Spinal cord (tissue), 10 donors: ENCODE measurements at places on chromosomes 13 and 19. TPM values are rescaled to one million over a fixed set of nuclear protein-coding genes. Genes with fewer than 3 reads are reported as not detected.

DNA sequence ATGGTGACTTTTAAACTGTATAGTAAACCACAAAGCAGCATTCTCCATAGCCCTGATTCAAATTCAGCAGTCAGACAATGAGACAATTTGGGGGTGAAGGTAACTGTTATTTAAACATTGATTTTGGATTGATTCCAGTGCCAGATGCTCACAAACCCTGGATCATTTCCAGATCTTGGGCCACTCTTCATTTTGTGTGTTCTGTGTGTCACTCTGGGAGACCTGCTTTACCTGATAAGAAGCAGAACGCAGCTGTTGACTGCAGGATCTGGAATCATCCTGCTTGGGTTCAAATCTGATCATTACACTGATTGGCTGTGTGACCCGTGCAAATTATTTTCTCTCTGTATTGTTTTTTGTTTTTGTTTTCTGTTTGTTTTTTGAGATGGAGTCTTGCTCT lies 4.0 kb upstream of the PCDH8 start:
- H3K27ac ChIP-seq = no peak overlapping the region
- peak; percentile 23 for DNase-seq

- H3K36me3 ChIP-seq = peaks cover 3% of the 10 kb centered on the region
- no peaks in the 10 kb centered on the region for H3K4me1 ChIP-seq
- peak overlapping the region; percentile 92 for H3K27ac ChIP-seq
Measured at GRCh38 chr13:45119469-45119990, 780 bp upstream of the GTF2F2 start.

GRCh38 chr19:41934849-41935374 lies 6.7 kb upstream of the ERFL start:
- H3K4me1 ChIP-seq = peaks cover 19% of the 10 kb centered on the region
- H3K36me3 ChIP-seq = no peaks in the 10 kb centered on the region
- DNase-seq = no peak
- no peak overlapping the region for H3K27ac ChIP-seq
- H3K27me3 ChIP-seq = peaks cover 82% of the 10 kb centered on the region

DNA sequence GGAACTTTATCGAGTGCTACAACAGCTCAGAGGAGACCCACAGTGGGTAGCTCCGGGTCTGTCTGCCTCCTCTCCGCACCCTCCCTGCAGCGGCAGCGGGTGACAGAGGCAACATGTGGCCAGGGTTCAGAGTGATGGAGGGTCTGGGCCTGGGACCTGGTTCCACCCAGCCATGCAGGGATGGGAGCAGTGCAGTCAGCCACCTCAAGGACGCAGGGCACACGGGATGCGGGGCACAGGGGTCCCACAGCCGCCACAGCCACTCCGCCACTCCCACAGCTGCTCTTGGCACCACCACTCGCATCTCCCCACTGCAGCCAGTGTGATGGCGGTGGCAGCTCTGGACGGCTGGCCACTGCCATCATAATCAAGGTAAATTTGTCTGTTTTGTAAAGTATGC lies 892.9 kb downstream of the OLFM4 start:
- H3K27me3 ChIP-seq = no peaks in the 10 kb centered on the region
- no peak overlapping the region for H3K4me3 ChIP-seq
- H3K27ac ChIP-seq = no peak overlapping the region
- H3K36me3 ChIP-seq = no peaks in the 10 kb centered on the region
- H3K4me1 ChIP-seq = no peaks in the 10 kb centered on the region

DNA sequence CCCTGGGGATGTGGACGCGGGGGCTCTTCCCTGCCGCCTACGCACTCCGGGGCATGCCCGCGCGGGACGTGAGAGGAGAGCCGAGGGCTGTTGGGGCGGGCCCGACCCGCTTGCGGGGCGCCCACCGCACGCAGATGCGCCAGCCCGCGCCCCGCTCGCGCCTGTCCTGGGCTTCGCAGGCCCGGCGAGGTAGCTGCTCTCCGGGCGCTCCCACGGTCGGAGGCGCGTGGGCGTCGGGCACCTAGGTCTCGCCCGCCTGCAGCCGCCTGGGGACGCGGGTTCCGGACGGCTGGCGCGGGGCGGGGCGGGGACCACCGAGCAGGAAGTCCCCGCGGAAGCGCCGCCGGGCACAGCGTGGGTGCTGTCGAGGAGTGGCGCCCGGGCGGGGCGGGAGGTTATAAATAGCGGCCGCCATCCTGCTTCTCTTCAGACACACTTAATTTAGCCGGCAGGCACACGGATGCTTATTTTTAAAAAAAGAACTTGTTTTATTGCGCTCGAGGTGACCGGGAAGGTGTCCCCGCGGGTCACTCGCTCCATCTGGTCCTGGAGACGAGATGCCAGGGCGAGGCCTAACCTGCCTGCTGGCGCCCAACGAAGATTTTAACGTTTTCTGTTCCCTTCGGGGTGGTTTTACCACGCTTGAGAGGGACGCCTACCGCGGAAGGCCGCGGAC lies 561 bp upstream of the GJA3 start:
- DNase-seq = no peak
- peaks cover 58% of the 10 kb centered on the region for H3K27me3 ChIP-seq
- H3K27ac ChIP-seq = no peak overlapping the region
- H3K36me3 ChIP-seq = no peaks in the 10 kb centered on the region

GRCh38 chr13:44506719-44507118 lies 69.4 kb downstream of the TSC22D1 start:
- peaks cover 2% of the 10 kb centered on the region for H3K4me1 ChIP-seq
- H3K36me3 ChIP-seq = peaks cover 4% of the 10 kb centered on the region

DNA sequence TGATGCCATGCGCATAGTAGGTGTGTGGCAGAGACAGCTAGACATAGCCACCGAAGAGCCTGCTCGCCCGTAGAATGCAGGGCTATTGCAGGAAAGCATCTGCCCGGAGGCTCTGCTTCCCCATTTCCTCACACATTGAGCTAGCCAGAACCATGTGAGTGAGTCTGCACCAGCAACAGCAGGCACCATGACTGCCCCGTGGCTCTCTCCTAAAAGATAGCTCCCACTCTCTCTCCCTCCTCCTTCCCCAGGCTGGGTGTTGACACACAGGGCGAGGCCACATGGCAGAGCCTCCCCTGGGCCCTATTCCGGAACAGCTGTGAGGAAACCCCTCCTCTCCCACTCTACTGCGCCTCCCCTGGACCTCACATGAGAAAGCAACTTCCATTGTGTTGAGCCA lies 52.3 kb upstream of the ATP12A start:
- no peaks in the 10 kb centered on the region for H3K36me3 ChIP-seq
- peaks cover 4% of the 10 kb centered on the region for H3K4me1 ChIP-seq
- H3K27ac ChIP-seq = no peak overlapping the region
- H3K27me3 ChIP-seq = no peaks in the 10 kb centered on the region

MZF1 gene
- polyA plus RNA-seq = 51.7 TPM

GRWD1 gene
- polyA plus RNA-seq = 22.0 TPM

NMRK2 gene
- polyA plus RNA-seq = 0.74 TPM
